Cardiac muscle cell (in vitro differentiated cells and primary cell): ENCODE measurements at places on chromosomes 13 and 19. TPM values are rescaled to one million over a fixed set of nuclear protein-coding genes. Genes with fewer than 3 reads are reported as not detected.

Gene LILRA6
- polyA plus RNA-seq: 0.27 TPM in 1 of 2 replicates, not detected in the other

Gene SPRED3
- polyA plus RNA-seq: 1.2 and 1.3 TPM in 2 replicates

- H3K4me1 ChIP-seq: peaks cover 3% of the 10 kb centered on the region
- H3K36me3 ChIP-seq: no peaks in the 10 kb centered on the region
- no peaks in the 10 kb centered on the region for H3K27me3 ChIP-seq
- no peak for DNase-seq
- peak overlapping the region; percentile 40 for H3K27ac ChIP-seq
Measured at GRCh38 chr13:20512042-20512683, 13.5 kb downstream of the CRYL1 start.

- peak overlapping the region; percentile 51 for H3K4me3 ChIP-seq
- DNase-seq: no peak
- H3K36me3 ChIP-seq: no peaks in the 10 kb centered on the region
Measured at GRCh38 chr19:39030854-39031367, 1.4 kb downstream of the FBXO27 start.

DNA sequence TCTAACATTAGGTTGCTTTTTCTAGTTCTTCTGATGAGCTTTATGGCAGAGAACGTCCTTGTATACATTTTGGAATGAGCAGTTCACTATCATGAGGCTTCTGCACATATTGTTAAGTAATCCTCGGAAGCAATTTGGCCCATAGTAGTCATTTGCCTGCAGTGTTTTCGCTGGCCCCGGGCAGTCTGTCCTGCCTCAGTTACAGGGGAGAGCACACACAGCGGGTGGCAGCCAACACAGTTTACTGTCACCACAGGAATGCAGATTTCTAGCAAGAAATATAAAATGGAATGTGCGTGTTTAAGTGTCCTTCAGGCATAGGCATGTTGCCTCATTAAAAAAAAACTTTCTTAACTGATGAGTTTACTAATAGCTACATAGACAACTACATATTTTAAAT is 71.5 kb upstream of the GJB6 start:
- no peak overlapping the region for H3K4me3 ChIP-seq
- H3K4me1 ChIP-seq: no peaks in the 10 kb centered on the region

- H3K27me3 ChIP-seq: no peaks in the 10 kb centered on the region
- no peaks in the 10 kb centered on the region for H3K36me3 ChIP-seq
- peak overlapping the region; percentile 65 for H3K4me3 ChIP-seq
- peaks cover 28% of the 10 kb centered on the region for H3K4me1 ChIP-seq
Measured at GRCh38 chr13:114315074-114315785, 927 bp downstream of the CHAMP1 start.

- no peak overlapping the region for H3K27ac ChIP-seq
- H3K27me3 ChIP-seq: no peaks in the 10 kb centered on the region
- H3K4me1 ChIP-seq: peaks cover 6% of the 10 kb centered on the region
- DNase-seq: no peak
Measured at GRCh38 chr13:27353166-27353583, 71.2 kb upstream of the GTF3A start.

DNA sequence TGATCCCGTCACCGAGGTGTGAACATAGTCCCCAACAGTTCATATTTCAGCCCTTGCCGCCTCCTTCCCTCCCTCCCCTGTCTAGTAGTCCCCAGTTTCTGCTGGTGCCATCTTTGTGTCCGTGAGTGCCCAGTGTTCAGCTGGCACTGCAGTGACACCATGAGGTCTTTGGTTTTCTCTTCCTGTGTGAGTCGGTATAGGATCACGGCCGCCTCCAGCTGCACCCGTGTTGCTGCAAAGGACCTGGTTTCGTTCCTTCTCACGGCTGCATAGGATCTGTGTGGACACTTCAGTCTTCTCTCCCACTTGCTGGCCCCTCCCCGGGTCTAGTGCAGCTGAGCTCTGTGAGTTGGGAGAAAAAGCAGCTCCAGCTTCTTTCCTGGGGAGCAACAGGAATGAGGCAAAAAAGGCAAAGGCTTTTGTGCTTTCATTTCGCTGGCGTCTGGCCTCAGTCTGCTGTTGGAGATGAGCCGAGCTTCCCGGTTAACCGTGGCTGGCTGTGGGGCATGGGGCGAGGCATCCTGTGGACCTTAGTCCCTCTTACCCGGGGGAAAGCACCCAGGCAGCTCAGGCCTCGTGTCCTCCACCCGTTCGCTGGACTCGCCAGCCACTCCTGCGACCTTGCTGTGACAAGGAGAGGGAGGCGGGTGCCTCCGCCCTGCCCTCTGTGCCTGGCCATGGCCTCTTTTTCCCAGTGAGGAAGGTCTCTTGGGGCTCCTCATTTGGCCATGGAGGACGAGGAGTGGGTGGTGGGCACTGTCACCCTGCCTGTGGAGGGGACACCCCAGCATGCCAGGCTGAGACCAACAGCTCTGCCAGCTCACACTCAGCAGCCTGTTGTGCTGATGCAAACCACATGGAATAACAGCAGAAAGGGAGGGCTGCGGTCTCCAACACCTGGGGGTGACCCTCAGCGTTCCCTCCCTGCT is 196.5 kb downstream of the TEX29 start:
- H3K27ac ChIP-seq: no peak overlapping the region
- H3K36me3 ChIP-seq: no peaks in the 10 kb centered on the region
- no peak overlapping the region for H3K4me3 ChIP-seq
- H3K27me3 ChIP-seq: peaks cover 34% of the 10 kb centered on the region
- DNase-seq: no peak
- no peaks in the 10 kb centered on the region for H3K4me1 ChIP-seq

GRCh38 chr13:46648166-46648607 is 95.2 kb downstream of the LRCH1 start:
- peak; percentile 56 for DNase-seq
- H3K27me3 ChIP-seq: no peaks in the 10 kb centered on the region
- peaks cover 40% of the 10 kb centered on the region for H3K4me1 ChIP-seq
- H3K36me3 ChIP-seq: no peaks in the 10 kb centered on the region
